ENCODE measurements at places on chromosomes 5 and 9.

- no peak for DNase-seq
Observed at GRCh38 chr9:90309809-90310520, 332.7 kb downstream of the DIRAS2 start.

GRCh38 chr5:35161652-35162273 is 68.5 kb downstream of the PRLR start:
- DNase-seq, result no peak

DNA sequence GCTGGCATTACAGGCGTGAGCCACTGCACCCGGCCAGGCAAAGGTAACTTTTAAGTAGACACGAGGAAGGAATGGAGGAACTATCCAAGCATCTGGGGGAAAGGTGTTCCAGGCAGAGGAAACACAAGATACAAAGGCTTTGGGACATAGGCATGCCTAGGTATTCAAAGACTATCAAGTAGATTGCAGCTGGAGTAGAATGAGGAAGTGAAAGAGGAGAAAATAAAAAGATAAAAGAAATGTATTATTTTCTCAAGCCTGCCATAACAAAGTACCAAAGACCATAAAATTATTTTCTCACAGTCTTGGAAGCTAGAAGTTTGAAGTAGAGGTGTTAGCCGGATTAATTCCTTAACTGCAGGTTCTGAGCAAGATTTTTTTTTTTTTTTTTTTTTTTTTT is 39.9 kb upstream of the GRIN3A start:
- no peak for DNase-seq

GRCh38 chr5:113067635-113068344 is 91.2 kb downstream of the DCP2 start:
- DNase-seq, result no peak

DNA sequence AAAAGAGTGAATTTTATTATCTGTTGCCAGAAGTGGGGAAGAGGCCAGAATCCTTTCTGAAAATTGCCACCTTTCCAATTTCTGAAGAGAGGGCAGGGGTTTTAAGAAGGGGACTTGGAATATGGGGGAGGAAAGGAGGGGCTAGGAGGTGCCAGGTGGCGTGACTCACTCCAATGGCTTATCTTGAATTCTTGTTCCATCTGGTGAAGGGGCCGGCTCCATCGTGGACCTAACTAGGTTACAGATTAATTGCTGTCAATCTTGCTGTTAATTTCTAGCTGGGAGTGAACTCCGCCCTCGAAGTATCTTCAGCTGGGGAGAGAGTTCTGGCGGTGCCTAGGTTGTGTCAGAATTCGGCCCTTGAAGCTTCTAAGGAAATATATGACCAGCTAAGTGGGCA is 138.7 kb downstream of the YTHDC2 start:
- DNase-seq, result no peak

- no peak for DNase-seq
Observed at GRCh38 chr9:76607730-76608436, 148.9 kb downstream of the GCNT1 start.

GRCh38 chr5:141951332-141951781 is 6.6 kb downstream of the PCDH12 start:
- no peak for DNase-seq

DNA sequence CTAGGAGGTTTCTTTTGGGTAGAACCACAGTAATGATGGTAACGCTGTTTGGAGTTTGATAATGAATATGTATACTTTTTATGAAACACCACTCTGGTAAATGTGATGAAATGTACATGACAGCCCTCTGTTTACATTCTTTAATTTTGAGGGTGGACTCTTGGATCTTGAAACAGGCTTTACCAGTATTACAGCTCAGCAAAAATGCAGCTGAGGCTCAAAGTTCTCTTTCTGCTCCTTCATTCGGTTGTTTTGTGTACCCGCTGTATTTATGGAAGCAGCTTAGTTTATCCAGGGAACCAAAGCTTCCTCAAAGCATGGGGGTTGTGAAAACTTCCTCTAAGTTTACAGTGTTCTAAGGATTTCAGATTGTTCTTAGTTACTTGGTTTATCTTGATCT is 11.1 kb downstream of the GAPVD1 start:
- DNase-seq, result no peak

DNA sequence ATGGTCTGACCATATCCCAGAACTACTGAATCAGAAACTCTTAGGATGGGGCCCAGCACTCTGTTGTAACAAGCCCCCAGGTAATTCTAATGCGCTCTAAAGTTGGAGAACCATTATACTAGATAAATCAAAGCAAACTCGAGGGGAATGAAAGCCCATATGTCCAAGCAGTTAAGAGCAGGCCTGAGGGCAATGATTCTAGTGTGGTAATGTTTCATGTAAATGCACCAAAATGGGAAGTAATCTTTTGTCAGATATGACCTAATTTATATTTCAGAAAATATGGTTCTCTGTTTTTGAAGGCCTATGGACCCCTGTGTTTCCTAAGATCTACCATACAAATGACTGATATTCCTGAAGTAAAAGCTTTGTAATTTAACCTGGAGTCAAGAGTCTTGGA is 108.0 kb upstream of the PTGER4 start:
- DNase-seq, result no peak

DNA sequence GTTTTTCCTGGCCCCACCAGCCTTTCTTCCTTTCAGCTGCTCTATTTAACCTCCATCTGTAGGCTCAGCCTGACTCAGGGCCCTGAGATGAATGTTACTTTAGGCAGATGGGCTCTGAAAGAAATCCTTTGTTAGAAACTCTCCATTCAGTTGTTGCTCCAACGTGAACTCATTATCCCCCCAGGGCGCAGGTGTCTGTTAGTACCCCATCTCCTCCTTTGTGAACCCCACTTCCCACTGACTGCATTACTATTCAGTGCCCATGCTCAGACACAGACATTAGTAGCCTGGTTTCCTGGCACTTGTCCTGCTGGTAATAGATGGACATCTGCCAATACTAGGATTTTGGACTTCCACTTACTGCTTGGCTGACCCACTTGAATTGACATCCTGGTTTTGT is 1271.6 kb downstream of the PTPRD start:
- peak; percentile 8 for DNase-seq

- DNase-seq, result no peak
Observed at GRCh38 chr5:137492331-137492730, 6.8 kb downstream of the SPOCK1 start.

DNA sequence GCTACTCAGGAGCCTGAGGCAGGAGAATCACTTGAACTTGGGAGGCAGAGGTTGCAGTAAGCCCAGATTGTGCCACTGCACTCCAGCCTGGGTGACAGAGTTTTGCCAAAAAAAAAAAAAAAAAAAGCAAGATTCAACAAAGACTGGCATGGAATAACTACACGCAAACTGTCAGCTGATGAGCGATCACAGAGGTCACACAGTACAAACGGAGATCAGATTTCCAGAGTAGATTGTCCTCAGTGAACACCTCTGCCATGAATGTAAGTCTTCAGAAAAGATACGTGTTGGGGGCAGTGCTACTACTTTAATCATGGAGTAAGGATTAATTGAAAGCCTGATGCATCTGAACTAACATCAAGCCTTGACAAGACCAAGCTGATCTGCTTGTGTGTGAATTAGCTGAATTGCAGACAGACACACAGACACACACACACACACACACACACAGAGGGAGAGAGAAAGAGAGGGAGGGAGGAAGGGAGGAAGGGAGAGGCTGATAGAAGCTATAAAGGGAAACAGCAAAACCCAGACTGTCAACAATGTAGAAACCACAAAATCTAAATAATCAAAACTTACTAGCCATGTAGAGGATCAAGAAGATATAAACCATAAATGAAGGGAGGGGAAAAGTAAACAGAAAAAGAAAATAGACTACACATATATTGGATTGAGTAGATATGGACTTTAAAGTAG is 222.9 kb upstream of the ZNF462 start:
- DNase-seq, result no peak

GRCh38 chr5:95317687-95318086 is 32.8 kb upstream of the MCTP1 start:
- DNase-seq, result no peak

GRCh38 chr5:60744682-60745081 is 44.7 kb upstream of the DEPDC1B start:
- no peak for DNase-seq

DNA sequence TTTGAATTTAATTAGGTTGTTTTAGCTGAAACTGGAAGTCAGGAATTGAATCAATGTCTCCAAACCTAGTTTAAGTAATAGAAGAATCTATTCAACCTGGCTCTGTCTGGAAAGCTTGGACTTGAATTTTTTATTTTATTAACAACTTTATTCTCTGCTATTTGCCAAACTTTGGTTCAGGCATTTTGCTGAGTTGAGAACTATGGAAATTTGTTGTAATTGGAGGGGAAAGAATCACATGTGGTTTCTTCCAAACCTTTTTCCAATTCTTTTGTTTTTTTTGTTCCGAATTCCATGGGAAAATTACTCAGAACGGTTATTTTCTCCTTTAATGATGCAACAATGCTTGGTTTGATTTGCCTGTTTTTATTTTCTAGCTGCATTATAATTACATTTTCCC is 98.2 kb upstream of the RPS23 start:
- DNase-seq, result no peak

DNA sequence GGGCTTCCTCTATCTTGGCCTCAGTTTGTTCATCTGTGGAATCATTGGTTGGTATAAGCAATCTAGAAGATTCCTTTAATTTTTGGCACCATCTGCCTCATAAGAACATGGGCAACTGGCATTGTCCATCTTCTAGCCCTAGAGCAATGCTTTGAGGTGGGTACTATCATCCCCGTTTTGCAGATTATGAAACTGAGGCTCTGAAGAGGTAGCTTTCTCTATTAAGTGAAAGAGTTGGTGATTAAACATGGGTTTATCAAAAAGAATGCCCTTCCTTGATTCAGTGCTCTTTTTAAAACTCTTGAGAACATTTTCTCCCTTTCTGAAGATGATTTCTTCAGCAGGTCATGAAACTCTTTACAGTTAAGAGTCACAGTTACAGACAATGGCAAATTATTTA is 42.4 kb upstream of the TGFBR1 start:
- no peak for DNase-seq

DNA sequence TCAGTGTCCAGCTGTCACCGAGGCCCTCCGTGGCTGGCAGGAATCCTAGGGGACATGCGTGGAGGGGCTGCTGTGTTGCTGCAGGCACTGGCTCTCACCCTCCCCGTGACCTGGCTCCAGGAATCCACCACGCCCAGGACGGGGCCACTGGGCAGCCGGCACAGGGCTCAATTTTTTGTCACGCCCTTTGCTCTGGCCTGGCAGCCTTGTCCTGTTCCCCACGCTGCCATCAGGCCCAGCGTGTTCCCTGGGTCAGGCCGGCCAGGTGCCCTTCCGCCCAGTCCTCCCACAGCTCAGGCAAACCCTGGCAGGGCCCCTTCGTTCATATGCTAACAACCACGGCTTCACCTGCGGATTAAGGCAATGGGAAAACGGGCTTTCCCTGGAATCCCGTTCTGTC is 37.3 kb downstream of the PROP1 start:
- no peak for DNase-seq

GRCh38 chr5:172356047-172356446 is 72.5 kb upstream of the UBTD2 start:
- DNase-seq, result no peak

GRCh38 chr9:89514956-89515355 is 17.0 kb upstream of the SEMA4D start:
- DNase-seq, result no peak

DNA sequence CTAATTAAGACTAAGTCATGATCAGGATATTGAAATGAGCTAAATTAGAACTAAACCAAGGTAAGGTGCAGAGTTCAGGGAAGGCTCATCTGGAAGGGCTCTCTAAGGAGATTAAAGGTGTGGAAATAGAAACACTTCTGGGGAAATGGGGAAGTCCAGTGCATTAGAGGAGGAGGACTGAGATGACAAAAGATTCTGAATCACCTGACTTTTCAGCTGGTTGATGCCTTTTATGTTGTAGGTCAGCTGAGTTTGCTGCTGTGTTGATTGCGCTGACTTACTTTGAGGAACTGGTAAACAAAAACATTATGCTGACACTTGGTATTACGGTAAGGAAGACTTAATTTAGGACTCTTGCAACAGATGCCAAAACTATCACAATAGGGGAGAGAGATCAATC is 23.8 kb downstream of the IFNA5 start:
- DNase-seq, result no peak

Data from C1 segment of cervical spinal cord (tissue), 14 donors.